Stimulated activated CD4-positive, alpha-beta T cell treated with anti-CD3 and anti-CD28 coated beads, TNF-alpha, amount 100 ng/mL, for 24 hours (primary cell): ENCODE measurements at places on chromosomes 7 and 10.
A peak's percentile ranks its signal among the peaks of the same experiment; 100 is the strongest.

DNA sequence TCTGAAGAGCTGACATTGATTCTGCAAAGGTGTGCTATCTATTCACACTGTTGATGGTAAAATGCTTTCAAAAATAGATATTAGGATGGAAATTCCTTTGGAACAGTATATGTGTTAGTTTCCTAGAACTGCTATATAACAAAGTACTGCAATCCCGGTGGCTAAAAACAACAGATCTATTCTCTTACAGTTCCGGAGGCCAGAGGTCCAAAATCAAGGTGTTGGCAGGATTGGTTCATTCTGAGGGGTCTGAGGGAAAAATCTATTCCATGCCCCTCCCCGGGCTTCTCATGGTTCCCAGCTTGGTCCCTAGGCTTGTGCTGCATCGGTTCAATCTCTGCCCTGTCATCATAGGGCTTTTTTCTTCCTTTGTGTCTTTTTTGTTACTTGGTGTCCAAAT, 79.9 kb downstream of the ADD3 start:
- no peak for DNase-seq

GRCh38 chr10:13113544-13113943, 13.6 kb downstream of the OPTN start:
- no peak for DNase-seq

- DNase-seq = no peak
These were observed 133.8 kb downstream of the TCERG1L start for GRCh38 chr10:131177431-131178327.

GRCh38 chr10:109931163-109931562, 7.9 kb upstream of the XPNPEP1 start:
- no peak for DNase-seq

GRCh38 chr7:35781200-35781701, 19.6 kb upstream of the SEPTIN7 start:
- no peak for DNase-seq

DNA sequence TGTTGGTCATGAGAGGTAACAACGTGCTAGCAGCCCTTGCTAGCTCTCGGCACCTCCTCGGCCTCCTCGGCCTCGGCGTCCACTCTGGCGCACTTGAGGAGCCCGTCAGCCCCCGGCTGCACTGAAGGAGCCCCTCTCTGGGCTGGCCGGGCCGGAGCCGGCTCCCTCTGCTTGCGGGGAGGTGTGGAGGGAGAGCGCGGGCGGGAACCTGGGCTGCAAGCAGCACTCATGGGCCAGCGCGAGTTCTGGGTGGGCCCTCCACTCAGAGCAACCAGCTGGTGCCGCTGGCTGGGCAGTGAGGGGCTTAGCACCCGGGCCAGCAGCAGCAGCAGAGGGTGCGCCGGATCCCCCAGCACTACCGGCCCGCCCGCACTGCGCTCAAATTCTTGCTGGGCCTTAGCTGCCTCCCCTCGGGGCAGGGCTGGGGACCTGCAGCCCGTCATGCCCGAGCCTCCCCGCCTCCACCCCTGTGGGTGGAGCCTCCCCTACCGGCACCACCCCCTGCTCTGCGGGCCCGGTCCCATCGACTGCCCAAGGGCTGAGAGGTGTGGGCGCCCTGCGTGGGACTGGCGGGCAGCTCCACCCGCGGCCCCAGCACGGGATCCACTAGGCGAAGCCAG, 96.1 kb downstream of the PAXIP1 start:
- no peak for DNase-seq

DNA sequence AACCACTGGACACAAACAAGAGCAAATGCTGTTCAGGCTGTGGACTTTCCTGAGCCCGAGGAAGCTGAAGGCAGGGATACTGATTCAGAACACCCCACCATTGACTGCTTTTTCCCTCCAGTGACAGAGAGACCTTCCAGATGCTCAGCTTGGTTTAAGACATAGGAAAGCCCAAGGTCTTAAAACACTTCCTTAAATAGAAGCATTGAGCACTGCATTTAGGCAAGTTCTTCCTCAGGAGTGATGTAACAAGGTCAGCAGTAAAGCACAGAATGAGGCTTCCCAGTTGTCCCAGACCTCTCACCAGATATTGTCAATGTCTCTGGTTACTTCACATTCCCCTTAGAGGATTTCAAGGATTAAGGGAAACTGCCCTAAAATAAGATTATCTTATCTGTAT, 19.6 kb upstream of the CDCA7L start:
- DNase-seq = no peak

GRCh38 chr7:112226701-112227276, 20.3 kb downstream of the ZNF277 start:
- no peak for DNase-seq

- no peak for DNase-seq
These were observed 1139.4 kb downstream of the XPNPEP1 start for GRCh38 chr10:108783897-108784296.

DNA sequence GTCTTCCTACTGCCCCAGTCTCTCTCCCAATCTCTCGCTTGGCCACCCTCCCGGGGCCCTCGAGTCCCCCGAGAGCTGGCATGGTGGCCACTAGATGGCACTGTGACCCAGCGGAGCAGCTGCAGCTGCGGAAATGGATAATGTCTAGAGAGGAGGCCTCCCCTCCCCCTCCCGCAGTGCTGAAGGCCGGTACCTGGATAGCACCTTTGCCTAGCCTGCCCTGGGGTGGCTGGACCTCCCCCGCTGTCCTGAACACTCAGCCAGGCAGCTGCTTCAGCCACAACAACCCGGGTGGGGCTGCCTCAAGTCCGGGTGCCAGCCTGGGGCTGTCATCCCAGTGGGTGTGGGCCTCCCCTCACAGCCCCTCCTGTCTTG, 65.2 kb downstream of the GOLGA7B start:
- DNase-seq = peak; percentile 63

- no peak for DNase-seq
These were observed 185.4 kb upstream of the FOXP2 start for GRCh38 chr7:114229246-114229645.

- no peak for DNase-seq
These were observed 127.1 kb downstream of the CREB5 start for GRCh38 chr7:28539289-28539981.

GRCh38 chr10:101724446-101724845, 29.5 kb upstream of the FBXW4 start:
- DNase-seq = no peak

DNA sequence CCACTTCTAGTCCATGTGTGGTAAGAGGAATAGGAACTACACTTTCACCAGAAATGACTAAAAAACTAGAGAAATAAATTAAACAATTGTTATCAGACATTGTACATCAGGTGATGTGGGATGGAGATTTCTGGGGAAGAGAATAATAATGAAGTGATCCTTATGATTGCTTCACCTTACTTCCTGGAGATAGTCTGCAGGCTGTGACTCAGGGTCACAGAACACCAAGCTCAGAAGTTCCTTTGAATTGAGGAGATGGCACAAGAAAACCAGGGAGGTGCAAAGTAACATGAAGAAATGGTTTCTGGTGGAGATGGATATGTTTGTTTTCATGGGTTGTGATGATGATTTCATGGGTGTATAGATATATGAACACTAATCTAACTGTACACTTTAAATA, 44.5 kb downstream of the ZWINT start:
- no peak for DNase-seq

GRCh38 chr10:77809336-77809735, 117.2 kb downstream of the DLG5 start:
- DNase-seq = no peak

DNA sequence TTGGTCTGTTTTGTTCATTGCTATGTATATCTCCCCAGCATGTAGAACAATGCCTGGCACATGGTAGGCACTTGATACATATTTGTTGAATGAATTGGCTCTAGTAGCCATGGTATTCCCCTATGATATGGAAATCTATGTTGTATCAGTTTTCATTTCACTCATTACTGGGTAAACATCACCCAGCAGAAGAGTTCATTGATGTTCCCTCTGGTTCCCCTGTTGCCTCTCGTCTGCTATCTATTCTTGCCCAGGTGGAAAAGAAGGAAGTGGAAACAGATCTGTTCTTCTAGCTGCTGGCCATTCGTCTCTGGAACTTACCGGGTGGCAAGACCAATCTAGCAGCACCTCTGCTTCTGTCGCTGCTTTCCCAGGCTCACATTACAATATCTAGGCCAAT, 71.5 kb downstream of the LRRC4 start:
- DNase-seq = no peak

GRCh38 chr7:130092598-130092997, 22.3 kb downstream of the KLHDC10 start:
- DNase-seq = no peak

- DNase-seq = no peak
These were observed 124.4 kb downstream of the KCNMA1 start for GRCh38 chr10:77513220-77513619.

GRCh38 chr10:58839771-58840170, 327.1 kb downstream of the BICC1 start:
- no peak for DNase-seq

- DNase-seq = no peak
These were observed 270.0 kb downstream of the ZWINT start for GRCh38 chr10:56090914-56091540.

GRCh38 chr7:30761214-30762156, 9.6 kb downstream of the INMT start:
- DNase-seq = no peak

DNA sequence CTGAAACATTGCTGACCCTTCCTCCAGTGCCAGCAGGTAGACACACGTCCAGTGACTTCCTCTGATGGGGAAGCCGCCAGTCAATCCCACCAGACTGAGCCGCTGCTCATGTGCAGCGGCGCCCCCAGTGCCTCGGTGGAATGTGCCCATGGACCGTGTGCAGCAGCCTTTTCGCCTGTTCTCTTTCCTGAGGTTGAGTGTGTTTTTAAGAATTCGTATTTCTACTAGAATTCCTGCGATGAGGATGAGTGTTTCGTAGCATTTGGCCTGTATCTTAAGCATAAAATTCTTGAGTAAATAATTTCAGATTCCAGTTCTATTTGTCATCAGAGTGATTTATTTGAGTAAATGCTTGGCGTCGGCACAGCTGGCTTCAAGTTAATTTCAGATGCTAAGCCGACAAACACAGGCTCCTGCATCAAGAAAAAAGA, 35.4 kb downstream of the BNIP3 start:
- no peak for DNase-seq

DNA sequence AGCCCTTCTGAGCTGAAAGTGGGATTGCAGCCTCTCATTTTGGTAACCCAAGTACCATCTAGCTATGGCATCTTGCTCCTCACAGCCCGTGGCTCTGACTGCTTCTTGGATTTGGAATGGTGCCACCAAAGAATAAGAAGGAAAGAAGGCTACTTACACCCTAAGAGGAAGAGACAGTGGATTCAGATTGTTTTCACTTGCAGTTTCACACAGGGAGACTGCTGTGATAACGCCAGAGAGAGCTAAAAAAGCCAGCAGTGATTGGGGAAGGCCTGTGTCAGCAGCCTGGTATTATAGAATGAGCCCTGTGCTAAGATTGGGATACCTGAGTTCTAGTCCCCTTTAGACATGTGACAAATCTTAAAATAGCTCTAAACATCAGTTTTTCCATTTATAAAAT, 3.6 kb upstream of the LRRC4 start:
- DNase-seq = no peak

- no peak for DNase-seq
These were observed 146.4 kb downstream of the SNX10 start for GRCh38 chr7:26438078-26438477.

- no peak for DNase-seq
These were observed 220.0 kb downstream of the LRMDA start for GRCh38 chr10:75651417-75651816.

DNA sequence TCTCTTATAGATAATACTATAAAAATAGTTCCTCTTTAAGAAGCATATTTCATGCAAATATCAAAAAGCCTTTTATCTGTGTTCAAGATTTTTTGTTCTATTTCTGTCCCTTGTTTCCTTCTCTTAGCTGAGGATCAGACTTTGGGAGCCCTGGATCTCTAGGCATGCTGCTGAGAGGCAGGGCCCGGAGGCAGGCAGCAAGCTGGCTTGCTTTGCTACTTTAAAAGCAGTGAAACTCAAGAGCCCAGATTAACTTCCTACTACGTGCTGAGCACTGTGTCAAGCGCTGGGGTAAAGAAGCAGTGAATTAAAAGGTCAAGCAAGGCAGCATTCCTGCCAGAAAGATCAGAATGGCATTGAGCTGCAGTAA, 31.0 kb upstream of the ARID5B start:
- DNase-seq = no peak

GRCh38 chr7:90818341-90818740, 222.2 kb downstream of the CDK14 start:
- DNase-seq = no peak

- DNase-seq = no peak
These were observed 73.0 kb downstream of the NHLRC2 start for GRCh38 chr10:113927440-113927839.

GRCh38 chr10:59099481-59099880, 77.0 kb upstream of the PHYHIPL start:
- DNase-seq = no peak

DNA sequence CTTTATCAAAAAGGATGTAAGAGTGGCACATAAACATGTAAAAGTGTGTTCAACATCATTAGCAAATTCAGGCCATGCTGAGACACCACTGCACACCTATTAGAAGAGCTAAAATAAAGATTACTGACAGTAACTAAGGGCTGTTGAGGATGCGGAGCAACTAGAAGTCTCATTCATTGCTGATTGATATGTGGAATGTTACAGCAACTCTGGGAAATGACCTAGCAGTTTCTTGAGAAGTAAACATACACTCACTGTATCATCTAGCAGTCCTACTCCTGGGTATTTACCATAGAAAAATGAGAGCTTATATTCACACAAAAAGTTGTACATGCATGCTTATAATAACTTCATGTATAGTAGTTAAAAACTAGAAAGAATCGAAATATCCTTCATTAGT, 77.3 kb downstream of the CCSER2 start:
- no peak for DNase-seq

DNA sequence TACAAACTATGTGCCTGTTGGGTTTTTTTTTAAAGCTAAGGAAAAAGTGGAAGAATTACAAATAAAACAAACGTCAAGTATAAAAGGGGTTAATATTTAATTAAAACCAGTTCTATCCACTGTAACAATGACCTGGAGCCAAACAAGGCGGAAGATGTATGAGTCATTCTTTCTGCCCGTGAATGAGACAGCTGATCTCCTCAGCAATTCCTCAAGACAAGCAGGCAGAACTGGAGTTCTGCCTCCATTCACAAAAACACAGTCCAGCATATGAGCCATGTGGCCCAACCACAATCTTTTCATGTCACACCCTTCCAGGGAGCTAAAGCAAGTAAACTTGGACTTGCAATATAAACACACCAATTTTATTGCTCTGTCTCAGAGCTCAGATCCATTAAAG, 8.4 kb downstream of the ETV1 start:
- DNase-seq = no peak
